Urinary bladder (tissue), 4 donors: ENCODE measurements at places on chromosomes 5 and 9. TPM values are rescaled to one million over a fixed set of nuclear protein-coding genes. Genes with fewer than 3 reads are reported as not detected.

DNA sequence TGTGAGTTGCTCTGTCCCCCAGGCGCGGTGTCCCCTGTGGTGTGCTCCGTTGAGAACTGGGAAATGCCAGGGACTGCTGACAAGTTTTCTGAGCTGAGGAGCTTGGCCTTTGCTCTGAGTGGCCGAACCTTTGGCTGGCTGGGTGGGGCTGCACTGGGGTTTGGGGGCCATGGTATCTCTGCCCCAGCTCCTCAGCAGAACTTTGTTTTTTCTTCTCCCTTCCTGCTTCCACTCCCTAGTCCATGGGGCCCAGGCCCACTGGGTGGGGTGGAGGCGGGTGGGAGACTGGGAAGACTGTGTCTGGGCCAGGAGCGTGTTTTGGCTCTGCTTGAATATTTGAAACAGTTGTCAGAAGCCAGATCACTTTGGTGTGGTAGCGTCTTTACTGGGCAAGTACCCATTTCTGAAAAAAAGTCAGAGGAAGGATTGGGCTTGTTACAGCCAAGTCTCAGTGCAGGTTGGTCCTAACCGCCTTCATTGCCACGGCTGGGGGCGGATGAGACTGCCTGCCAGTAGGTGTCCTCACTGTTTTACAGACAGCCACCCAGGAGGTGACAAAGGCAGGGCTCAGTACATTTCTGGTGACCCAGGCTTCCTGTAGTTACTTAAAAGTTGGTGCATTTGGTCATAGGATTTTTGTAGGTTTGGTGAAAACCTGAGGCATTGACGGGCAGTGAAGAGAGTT is 92.7 kb downstream of the DAB2IP start:
- DNase-seq: no peak

DNA sequence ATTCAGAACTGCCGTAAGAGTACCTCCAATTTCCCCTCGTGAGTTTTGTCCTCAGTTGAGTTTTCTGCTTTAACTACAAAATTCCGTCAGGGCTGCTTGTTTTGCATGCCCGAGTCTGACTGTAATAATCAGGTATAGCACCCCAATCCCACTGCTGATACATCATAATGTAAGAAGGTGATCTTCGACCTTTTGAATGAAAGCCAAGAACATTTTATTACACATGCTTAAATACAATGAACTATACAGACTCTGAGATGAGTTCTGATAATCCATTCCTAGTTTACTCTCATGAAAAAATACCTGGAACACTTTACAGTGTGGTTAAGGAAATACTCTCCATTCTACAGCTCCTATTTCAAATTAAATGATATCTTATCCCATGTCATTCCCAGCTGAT is 49.2 kb upstream of the TSLP start:
- no peak for DNase-seq

DNA sequence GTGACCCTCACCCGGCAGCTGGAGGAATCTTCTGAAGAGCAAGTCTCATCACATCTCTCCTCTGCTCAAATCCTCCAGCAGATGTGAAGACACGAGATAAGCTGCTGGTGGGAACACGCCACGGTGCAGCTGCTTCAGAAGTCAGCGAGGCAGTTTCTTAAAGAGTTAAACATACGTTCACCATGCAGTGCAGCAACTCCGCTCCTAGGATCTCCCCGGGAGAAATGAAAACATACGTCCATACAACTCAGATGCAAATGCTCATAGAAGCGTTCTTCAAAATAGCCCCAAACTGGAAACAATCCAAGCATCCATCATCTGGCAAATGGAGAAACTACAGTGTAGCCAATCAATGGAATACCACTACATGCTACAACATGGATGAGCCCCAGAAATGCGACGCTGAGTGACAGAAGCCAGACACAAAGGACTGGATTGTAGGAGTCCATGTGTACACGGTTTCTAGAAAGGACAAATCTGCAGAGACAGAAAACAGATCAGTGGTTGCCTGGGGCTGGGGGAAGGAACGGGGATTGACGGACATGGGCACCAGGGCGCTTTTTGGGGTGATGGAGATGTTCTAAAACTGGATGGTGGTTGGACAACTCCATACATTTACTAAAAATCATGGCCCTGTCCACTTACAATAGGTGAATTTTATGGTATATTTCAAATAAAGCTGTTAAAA is 150.6 kb downstream of the COL23A1 start:
- no peak for DNase-seq

DNA sequence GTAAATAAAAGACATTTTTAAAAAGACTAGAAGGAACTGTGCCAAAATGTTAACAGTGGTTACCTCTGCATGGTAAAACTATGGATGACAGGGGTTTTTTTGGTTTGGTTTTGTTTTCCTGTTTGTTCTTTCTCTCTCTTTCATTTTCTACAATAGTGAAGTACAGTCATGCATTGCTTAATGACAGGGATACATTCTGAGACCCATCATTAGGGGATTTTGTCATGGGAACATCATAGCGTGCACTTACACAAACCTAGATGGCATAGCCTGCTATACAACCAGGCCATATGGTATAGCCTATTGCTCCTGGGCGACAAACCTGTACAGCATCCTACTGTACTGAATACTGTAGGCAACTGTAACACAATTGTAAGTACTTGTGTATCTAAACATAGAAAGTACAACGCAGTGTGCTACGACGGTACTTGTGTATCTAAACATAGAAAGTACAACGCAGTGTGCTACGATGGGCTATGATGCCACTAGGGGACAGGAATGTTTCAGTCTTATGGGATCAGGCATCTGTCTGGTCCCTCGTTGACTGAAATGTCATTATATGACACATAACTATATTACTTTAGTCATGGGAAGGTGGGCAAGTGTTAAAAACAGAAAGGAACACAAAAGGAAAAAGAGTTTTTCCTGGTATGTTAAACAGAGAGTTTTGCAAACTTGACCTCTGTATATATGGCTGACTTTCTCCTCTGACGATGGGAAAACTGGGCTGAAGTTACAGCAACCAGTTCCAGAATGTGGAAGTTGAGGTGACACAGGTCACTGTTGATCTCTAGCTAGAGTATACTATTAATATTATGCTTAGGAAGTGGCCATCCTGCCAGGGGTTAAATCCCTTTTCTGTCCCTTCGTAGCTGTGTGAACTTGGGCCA is 7.4 kb upstream of the ADAM19 start:
- no peak for DNase-seq

DNA sequence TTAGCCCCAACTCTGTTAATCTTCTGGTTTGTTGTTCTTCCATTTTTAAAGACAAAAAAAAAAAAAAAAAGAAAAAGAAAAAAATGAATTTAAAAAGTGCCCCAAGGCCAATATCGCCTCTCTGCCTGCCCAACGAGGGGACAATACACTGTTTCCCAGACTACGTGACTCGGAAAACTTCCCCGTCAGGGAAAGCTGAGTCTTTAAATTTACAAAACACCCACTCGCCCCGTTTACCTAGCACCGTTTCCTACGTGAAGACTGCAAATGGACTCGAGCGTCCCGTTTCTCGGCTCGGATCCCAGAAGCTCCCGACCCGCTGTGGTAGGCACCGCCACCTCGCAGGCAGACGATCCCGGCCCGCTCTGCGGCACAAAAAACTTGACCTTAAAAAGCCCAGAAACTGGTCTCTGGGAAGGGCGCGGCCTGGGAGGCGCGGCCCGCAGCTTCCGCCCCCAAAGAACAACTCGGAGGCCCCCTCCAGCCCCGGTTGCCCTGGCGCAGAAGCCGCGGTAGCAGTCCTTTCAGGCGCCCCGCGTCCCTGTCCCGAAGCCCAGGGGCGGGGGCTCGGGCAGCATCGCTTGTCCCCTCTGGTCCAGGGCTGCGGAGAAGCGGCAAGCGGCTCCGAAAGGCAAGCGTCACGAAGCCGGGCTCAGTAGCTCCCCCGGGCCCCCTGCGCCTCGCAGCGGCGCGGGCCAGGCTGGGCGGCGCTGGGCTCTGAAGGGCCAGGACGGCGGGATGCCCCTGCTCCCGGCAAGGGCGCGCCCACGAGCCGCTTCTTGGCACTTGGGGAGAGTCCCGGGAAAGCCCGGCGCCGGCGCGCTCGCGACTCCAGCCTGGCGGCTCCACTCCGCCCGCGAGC is at the start of gene GCNT4:
Gene GCNT4, minus strand, starts transcription at position 367 of the 862 bp plus-strand sequence. CDS start 22,521 bp downstream, outside the sequence.
- DNase-seq: no peak

DNA sequence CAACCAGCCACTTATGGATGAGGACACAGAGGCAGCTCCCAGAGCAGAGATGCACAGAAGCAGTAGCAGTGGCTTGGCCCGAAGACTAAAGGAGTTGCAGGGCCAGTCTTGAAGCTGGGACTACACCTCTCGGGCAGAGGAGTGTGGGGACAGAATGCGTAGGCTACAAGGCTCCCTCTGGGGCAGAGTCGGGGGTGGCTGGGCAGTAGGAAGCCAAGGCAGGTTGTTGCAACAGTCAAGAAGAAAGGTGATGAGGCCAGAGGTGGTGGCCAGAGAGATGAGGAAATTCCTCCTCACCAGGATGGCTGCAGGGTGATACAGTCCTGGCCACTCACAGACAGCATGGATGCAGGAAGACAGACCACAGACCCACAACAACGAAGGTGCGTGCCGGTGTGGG is 4.9 kb upstream of the N4BP3 start:
- no peak for DNase-seq

GRCh38 chr9:131478421-131478868 is 24.3 kb upstream of the POMT1 start:
- DNase-seq: no peak

DNA sequence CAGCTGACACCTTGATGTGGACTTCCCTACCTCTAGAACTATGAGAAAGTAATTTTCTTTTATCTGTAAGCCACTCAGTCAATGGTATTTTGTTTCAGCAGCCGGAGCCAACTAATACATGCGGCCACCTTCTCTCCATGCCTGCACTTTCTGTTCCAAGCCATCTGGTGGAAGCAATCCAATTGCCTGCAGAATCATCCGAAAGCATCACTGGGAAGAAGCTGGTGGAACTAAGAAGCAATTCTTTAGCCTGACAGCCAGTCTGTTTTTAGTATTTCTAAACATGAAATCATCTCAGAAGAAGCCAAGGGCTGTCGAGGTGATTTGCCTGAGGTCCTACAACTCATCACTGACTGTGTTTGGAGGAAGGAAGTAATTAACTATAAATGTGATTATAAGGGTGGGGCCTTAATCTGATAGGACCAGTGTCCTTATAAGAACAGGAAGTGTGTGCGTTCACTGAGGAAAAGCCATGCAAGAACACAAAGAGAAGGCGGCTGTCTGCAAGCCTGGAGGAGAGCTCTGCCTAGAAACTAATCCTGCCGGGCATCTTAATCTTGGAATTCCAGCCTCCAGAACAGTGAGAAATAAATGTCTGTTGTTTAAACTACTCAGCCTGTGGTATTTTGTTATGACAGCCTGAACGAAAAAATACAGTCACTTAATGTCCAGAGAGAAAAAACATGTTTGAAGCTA is 49.1 kb downstream of the NXNL2 start:
- no peak for DNase-seq

DNA sequence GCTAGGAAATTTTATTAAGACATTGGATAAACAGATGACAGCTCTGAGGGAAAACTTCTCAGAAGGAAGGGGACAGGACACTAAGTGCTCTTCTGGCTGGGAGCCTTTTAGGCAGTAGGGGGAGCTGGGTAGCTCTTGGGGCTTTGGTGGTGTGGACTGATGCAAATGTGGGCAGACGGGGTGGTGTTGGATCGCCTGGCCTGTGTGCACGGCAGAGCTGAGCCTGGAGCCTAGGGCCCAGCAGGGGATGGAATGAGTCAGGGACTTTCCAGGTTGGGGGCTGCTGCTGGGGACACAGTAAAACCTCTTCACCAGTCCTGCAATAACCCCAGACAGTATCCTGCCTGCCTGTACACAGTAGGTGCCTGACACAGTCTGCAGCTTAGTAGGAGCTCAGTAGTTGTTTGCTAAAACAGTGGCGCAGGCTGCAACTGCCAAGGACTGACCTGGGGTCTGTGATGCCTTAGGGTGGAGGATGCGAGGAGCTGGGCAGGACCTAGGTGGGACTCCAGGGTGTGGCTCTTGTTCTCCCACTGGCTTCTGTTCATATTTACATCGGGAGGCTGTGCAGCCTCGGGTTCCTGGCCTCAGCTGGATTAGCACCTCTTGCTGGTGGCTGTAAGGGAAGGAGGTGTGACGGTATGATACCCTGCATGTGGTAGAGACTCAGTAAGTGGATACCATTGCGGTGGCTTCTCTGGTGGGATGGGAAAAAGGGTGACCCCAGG is 83.8 kb downstream of the DAB2IP start:
- no peak for DNase-seq

- no peak for DNase-seq
Observed at GRCh38 chr5:79844571-79844970, 146.5 kb downstream of the MTX3 start.

DNA sequence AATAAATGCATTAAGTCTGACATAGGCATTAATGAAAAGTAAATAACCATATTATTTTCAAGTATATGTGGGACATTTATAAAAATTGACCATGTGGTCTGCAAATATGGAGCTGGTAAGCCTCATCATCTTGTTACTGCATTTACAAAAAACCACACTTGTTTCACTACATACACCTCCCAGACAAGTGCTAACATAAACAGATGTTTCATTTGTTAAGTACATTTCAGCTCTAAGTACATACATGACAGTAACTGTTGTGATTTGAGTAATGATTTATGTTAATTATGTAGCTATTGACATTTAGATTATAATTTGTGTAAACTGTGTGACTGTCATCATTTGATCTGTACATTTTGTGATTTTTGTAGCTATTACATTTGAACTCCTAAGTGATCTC is 13.9 kb downstream of the IDNK start:
- DNase-seq: no peak

DNA sequence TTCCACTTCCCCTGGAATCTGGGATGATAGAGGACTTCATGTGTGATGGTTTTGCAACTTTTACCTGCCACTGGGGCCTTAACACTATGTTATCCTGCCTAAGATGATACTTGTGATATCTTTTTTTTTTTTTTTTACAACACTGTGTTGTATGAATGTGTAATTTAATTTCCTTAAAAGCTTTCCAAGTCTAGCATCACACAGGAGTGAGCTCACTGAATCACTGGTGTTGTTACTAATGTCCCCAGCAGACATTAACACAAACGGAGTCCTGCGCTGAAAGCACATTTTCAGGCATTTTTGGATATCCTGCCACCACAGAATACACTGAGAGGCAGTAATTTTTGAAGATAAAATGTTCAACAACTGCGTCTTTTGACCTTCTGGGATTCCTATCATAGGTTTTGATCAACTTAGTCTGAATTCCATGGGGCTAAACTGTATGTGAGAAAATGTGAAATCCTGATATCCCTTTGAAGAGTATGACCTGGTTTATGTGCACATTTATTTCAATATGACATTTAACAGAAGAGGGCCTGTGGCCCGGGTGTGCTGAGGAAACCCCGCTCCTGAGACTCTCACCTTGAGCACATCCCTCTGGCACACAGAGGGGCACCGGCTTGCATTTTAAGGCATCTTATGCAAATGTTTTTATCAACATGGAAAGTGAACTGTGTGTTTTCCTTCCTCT is 118.0 kb downstream of the FSTL4 start:
- no peak for DNase-seq

The PCDHGA2 gene
- 5.7 TPM for total RNA-seq

The TAF1L gene
- total RNA-seq: not detected

The PDGFRB gene
- total RNA-seq: 112 TPM

The SOHLH1 gene
- not detected for total RNA-seq

The HACD4 gene
- total RNA-seq: 14.5 TPM

The C5orf52 gene
- not detected for total RNA-seq
